ENCODE measurements at places on chromosomes 2 and 18.
A peak's percentile ranks its signal among the peaks of the same experiment; 100 is the strongest.

DNA sequence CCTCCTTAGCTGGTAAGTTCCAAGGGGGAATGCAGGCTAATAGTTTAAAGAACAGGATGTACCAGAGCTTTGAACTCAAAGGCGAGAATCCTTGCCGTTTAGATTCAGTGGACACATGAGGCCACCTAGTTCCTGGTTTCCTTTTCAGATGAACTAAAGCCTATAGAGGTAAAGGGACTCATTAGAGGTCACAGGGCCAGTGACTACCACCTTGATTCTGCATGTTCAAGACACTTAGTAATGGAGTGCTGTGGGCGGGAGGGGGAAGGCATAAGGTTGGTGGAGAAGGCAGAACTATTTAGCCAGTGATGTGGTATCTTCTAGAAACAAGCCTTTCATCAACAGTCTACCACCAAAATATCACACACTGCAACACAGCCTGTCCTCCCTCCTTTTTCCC lies 47.9 kb downstream of the ARHGEF33 start:
- no peak for DNase-seq

- DNase-seq = no peak
Measured at GRCh38 chr2:205218056-205218455, 464.2 kb upstream of the NRP2 start.

DNA sequence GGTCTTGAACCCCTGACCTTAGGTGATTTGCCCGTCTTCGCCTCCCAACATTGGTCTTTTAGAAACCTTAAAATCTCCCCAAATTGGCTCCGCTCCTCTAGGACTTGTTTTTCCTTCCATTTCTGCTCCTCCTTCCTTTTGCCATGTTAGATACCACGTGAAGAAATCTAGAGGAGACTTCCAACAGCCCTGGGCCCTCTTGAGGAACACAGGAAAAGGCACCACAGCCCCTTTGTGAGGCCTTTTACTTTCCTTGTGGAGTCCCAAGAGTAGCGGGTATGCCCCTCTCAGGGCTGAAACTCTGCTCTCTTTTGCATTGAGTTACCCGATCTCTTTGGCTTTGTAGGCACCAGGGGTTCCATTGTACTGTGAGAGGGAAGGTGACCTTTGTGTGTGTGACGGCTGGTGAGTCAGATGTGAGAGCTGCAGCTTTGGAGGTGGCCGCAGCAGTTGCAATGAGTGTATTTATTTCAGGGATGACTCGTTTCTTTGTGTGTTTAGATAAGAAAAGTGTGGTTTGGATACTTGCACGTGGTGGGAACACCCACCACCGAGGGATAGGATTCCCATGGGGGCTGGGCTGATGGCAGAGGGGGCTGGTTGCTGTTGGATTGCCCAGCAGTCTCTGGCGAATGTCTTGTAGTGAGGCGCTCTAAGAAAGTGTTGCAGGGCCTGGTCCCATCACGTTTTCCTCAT lies 218.4 kb upstream of the HS6ST1 start:
- no peak for DNase-seq

DNA sequence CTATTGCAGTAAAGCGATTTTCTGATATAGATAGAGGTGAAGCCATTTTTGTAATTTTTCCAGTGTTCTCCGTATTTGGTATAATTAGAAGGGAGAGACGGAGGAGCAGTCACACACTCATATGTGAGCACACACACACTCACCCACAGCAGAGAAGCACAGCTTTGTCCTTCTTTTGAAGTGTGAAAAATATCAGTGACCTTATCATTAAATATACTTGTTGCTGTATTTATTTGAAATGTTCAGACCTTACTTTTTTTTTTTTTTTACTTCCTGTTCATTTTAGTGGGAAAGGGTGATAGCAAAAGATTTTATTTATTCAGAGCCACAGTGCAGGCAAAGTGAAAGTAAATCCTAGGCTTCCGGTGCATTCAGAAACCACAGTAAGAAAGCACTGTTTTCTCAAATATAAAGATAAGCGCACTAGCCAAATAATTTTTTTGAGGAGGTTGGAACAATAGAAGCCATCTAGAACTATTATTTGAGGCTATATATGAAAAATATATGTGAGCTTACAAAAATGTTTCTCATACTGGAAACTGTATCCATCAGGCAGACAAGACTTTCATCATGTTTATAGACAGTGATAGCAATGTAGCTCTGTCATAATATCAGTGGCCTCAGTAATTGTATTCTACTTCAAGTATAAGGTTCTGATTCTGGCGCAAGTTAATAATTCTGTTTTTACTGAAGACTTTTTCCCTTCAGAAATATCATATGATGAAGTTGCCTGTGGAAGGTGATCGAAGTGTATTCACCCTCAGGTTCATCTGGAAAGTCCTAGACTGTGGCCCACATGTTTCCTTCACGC lies 37.2 kb downstream of the TSHZ1 start:
- DNase-seq = no peak

DNA sequence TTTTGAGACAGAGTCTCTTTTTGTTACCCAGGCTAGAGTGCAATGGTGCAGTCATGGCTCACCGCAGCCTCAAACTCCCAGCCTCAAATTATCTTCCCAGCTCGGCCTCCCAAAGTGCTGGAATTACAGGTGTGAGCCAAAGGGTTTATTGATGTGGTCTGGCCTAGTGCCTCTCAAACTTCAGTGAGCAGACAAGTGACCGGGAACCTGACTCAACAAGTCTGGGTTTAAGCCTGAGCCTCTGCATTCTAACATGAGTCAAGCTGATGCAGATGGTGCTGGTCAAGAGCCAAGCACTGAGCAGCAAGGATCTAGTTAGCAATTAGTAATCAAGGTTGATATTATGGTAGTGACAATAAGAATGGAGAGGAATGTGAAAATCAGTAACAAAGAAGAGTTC lies 21.3 kb downstream of the CDK15 start:
- DNase-seq = no peak

DNA sequence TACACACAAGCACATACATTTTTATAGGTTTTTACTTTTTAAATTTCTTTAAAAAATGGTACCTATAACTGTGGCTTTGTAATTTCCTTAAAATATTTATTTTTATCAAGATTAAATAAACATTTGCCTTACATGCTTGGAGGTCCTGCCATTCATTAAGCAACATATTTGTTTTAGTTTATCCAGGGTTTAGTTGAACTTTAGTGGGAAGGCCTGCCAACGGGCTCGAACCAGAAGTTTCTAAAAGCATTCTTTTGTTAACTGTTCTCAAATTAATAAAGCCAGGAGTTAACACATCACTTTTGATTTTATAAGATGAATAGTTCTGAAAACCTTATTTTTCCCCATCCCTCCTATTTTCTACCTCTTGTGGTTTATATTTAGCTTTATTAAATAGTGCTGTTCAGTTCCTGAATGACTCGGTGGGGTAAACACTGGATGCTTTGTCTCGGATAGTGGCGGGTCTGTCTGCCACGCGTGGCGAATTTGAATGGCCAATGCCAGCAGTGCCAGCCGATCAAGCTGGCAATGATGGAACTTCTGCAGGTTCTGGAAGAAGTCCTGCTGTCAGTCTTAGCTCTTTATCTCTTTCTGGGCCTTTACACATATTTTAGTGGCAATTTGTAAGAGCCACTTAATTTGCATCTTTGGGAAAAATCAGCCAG lies 32.2 kb downstream of the SH3YL1 start:
- DNase-seq = no peak

DNA sequence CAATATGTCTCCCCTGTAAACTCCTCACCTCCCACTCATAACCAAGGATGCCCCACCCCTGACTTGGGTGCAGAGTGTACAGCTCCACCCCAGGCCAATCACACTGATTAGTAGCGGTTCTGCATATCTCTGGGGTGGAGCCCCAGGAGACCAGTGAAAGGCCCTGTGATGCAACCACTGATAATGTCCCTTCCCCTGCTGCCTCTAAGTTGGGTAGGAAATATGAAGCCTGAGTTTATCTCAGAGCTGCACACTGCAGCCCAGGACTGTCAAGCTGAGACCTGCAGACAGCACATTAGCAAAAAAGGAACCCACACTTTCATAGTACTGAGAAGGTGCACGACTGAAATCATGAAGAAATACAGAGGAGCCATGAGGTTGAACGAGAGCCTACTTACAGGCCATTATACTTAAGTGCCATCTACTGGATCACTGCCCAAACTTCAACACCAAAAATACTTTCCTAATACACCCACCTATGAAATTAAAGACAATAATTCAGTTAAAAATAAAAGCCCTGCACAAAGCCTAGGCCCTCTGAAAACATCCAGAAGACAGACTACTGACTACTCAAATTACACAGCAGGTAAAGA lies 455.4 kb upstream of the LRRTM4 start:
- no peak for DNase-seq

GRCh38 chr2:229927817-229928321 lies 5.6 kb downstream of the FBXO36 start:
- no peak for DNase-seq

GRCh38 chr18:22883179-22883578 lies 49.9 kb upstream of the RBBP8 start:
- DNase-seq = no peak

GRCh38 chr2:236998236-236998635 lies 87.5 kb upstream of the COPS8 start:
- no peak for DNase-seq

DNA sequence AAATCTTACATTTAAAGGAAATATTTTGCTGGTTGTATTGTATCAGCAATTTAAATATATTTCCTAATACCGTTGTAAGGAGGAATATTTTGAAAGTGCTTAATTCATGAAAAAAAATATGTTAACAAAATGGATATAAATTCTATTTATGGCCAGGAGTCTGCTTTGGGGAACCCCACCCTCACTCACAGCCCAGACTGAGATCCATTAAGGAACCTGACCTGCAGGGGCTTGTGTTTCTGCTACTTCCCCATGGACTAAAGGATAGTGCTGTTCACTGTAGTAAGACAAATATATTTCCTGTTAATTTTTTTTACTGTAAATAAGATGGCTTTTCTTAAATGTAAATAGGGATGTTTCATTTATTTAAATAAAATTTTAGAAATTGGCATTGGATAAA lies 221.9 kb upstream of the COL3A1 start:
- no peak for DNase-seq

- no peak for DNase-seq
Measured at GRCh38 chr2:120219766-120220165, 3.4 kb downstream of the TMEM185B start.

- no peak for DNase-seq
Measured at GRCh38 chr2:211181626-211182025, 625.2 kb downstream of the CPS1 start.

GRCh38 chr2:239902749-239903201 lies 122.4 kb downstream of the NDUFA10 start:
- no peak for DNase-seq

DNA sequence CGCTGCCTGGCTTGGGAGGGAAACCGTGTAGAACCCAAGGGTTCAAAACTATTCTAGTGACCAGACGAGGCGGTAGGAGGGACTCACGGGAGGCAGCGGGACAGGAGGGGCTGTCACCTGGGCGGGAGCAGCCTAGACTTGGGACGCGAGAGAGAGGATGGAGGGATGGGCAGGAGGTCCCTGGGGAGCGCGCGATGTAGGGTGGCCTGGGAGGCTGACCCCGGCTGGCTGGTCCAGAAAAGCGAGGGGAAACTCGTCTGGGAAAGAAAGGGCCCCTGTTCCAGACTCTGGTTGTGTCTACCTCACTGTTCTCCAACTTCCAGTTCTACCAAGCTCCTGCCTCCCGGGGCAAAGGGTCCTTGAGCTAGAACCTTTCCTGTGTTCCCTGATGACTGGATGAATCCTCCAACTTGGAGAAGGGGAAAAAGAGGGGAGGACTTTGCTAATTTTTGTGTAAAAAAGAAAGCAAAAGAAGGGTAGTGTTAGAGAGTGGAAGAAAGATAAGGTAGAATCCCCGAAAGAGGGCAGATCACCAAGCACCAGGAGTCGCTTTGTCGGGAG lies 1.4 kb downstream of the DOK6 start:
- peak; percentile 13 for DNase-seq

DNA sequence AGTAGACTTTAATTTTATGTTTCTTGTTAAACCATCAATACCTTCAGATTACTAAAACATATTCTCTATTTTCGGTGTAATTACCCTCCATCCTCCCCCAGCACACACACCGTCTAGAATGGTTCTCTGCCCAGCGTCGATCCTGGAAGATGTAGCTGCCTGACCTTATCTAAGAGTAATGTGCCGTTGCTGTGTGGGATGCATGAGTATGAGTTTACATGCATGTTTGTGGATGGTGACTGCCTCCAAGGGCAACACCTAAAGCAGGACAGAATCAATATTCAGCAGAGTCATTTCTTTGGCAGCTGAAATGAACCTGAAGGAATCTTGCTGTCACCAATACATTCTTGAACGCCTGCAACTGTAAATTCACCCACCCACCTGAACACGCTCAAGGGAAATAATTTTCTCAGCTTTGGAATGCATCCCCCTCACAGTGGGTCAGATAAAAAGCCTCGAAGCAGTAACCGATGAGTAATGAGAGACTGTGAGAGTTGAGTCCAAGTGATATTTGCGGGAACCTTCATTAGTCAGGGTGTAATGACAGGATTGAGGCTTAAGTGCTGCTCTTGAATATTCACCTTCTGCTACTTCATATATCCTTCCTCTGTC lies 155.8 kb upstream of the RND3 start:
- DNase-seq = no peak

GRCh38 chr18:39188278-39188677 lies 1622.7 kb upstream of the CELF4 start:
- no peak for DNase-seq

GRCh38 chr2:120765678-120766469 lies 30.2 kb downstream of the GLI2 start:
- DNase-seq = peak; percentile 89

- no peak for DNase-seq
Measured at GRCh38 chr2:149885468-149885867, 297.9 kb upstream of the MMADHC start.

- no peak for DNase-seq
Measured at GRCh38 chr18:54086046-54086802, 138.2 kb downstream of the MBD2 start.

GRCh38 chr2:229003256-229003655 lies 267.8 kb downstream of the PID1 start:
- DNase-seq = no peak

DNA sequence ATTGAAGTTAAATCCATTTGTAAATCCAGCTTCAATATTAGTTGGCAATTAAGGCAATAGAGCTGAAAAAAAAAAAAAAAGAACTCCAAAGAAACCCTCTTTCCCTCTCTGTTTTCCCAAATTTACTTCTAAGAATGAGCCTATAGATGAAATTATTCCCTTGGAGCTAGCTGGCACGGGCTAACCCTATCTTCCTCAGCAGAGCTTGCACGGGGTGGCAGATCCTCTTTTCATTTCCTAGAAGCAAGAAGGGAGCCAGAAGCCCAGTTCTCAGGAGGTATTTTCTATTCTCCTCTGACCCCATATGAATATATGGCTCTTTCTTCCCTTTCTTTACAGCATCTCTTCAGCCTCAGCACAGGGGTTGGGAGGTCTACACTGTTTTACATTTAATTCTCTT lies 426.0 kb downstream of the TGIF1 start:
- no peak for DNase-seq

- peak; percentile 54 for DNase-seq
Measured at GRCh38 chr2:43305517-43305916, 79.1 kb upstream of the ZFP36L2 start.

DNA sequence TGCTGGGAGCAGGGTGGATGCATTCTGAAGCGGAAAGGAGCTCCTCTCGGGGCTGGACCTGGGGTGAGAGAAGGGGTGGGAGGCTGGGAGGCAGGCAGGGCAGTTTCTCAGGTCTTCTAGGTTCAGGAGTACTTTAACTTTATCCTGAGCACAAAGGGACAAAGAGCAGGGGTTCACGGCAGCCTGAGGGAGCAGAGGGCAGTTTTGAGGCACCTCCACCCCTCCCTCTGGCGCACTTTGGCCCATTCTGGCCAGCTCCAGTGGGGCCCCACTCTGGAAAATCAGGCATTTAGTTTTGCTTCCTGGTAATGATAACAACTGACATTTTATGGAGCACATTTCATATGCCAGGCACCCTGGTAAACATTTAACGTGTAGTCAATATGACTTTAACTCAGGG lies 14.3 kb downstream of the B3GNT7 start:
- DNase-seq = no peak
